ENCODE measurements at places on chromosomes 11 and 22.

- no peak for DNase-seq
- H3K36me3 ChIP-seq: no peaks in the 10 kb centered on the region
- no peak overlapping the region for H3K4me3 ChIP-seq
Measured at GRCh38 chr11:100984668-100985067, 144.9 kb downstream of the PGR start.

GRCh38 chr22:32233091-32233490, 22.1 kb downstream of the SLC5A4 start:
- no peaks in the 10 kb centered on the region for H3K4me1 ChIP-seq
- no peak overlapping the region for H3K4me3 ChIP-seq
- no peak overlapping the region for H3K27ac ChIP-seq
- no peak for DNase-seq

DNA sequence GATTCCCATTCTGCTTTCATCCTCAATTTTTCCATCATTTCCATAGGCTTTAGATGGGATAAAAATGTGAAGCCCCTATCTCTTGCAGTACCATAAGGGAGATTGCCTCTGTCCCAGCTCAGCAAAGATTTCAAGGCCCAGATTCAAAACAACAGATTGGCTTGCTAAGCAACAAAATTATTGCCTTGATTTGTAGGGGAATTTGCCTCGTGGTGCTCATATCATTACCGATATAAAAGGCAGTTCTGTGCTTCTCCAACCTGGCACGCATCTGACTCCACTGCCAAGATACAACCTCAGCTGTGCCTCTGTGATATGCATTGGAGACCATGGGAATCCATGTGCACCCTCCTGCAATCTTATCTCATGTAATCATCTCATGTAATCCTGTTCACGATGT, 25.0 kb upstream of the CEP126 start:
- H3K27me3 ChIP-seq: no peaks in the 10 kb centered on the region
- no peak overlapping the region for H3K27ac ChIP-seq
- DNase-seq: no peak
- H3K36me3 ChIP-seq: no peaks in the 10 kb centered on the region
- no peak overlapping the region for H3K4me3 ChIP-seq
- peaks cover 2% of the 10 kb centered on the region for H3K4me1 ChIP-seq

GRCh38 chr22:50626850-50627641, 906 bp downstream of the ARSA start:
- H3K4me1 ChIP-seq: peaks cover 27% of the 10 kb centered on the region
- no peaks in the 10 kb centered on the region for H3K36me3 ChIP-seq
- no peak for DNase-seq
- H3K4me3 ChIP-seq: peak overlapping the region; percentile 93
- no peaks in the 10 kb centered on the region for H3K27me3 ChIP-seq
- H3K27ac ChIP-seq: peak overlapping the region; percentile 64

DNA sequence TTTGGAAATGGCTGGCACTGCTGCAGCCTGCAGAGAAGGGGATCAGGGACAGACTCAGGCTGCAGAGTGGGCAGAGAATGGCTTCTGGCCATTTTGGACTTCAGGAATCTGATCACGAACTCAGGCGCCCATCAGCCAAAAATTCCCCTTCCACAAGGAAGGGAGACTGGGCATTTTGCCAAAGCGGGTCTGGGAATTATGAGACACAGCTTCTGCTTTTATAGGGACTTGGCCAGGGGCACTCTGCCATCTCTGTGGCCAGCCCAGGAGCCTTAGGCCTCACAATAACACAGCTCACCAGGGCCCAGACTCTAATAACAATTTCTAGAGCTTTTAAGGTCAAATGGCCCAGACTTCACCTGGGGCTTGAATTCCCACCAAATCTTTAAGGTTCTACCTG, 74.7 kb downstream of the CHST1 start:
- no peaks in the 10 kb centered on the region for H3K4me1 ChIP-seq
- H3K27ac ChIP-seq: no peak overlapping the region
- H3K4me3 ChIP-seq: no peak overlapping the region
- no peak for DNase-seq

GRCh38 chr11:115996808-115997188, 492.6 kb upstream of the CADM1 start:
- no peak overlapping the region for H3K4me3 ChIP-seq
- no peak for DNase-seq
- H3K36me3 ChIP-seq: no peaks in the 10 kb centered on the region
- H3K4me1 ChIP-seq: no peaks in the 10 kb centered on the region
- H3K27ac ChIP-seq: no peak overlapping the region

- no peaks in the 10 kb centered on the region for H3K27me3 ChIP-seq
- no peak for DNase-seq
- no peak overlapping the region for H3K4me3 ChIP-seq
- no peak overlapping the region for H3K27ac ChIP-seq
- peaks cover 14% of the 10 kb centered on the region for H3K4me1 ChIP-seq
- H3K36me3 ChIP-seq: no peaks in the 10 kb centered on the region
Measured at GRCh38 chr11:13068211-13068610, 59.1 kb downstream of the RASSF10 start.

- no peaks in the 10 kb centered on the region for H3K36me3 ChIP-seq
- DNase-seq: no peak
- H3K4me3 ChIP-seq: no peak overlapping the region
- H3K27me3 ChIP-seq: peaks cover 30% of the 10 kb centered on the region
- H3K27ac ChIP-seq: no peak overlapping the region
Measured at GRCh38 chr11:75437966-75438659, 5.1 kb upstream of the KLHL35 start.

GRCh38 chr22:20721409-20722218, 52.3 kb upstream of the SERPIND1 start:
- no peak overlapping the region for H3K27ac ChIP-seq
- peaks cover 6% of the 10 kb centered on the region for H3K36me3 ChIP-seq

All from keratinocyte (primary cell).